ENCODE measurements at places on chromosomes 5 and 9.

DNA sequence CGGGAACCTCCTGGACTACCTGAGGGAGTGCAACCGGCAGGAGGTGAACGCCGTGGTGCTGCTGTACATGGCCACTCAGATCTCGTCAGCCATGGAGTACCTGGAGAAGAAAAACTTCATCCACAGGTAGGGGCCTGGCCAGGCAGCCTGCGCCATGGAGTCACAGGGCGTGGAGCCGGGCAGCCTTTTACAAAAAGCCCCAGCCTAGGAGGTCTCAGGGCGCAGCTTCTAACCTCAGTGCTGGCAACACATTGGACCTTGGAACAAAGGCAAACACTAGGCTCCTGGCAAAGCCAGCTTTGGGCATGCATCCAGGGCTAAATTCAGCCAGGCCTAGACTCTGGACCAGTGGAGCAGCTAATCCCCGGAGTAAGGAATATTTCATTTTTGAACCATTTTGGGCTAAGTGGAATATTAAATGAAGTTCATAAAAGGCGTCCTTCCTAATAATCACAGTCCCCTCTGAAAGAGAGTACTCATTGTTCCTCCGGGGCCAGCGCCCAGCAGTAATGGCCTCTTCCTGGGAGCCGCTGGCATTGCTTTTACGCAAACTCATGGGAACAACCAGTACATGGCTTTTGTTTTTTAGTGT lies 23.6 kb downstream of the QRFP start:
- no peak for DNase-seq

GRCh38 chr5:115557667-115558387 lies 13.3 kb upstream of the FEM1C start:
- no peak for DNase-seq

GRCh38 chr5:55187370-55187769 lies 14.4 kb upstream of the CDC20B start:
- DNase-seq, result no peak

DNA sequence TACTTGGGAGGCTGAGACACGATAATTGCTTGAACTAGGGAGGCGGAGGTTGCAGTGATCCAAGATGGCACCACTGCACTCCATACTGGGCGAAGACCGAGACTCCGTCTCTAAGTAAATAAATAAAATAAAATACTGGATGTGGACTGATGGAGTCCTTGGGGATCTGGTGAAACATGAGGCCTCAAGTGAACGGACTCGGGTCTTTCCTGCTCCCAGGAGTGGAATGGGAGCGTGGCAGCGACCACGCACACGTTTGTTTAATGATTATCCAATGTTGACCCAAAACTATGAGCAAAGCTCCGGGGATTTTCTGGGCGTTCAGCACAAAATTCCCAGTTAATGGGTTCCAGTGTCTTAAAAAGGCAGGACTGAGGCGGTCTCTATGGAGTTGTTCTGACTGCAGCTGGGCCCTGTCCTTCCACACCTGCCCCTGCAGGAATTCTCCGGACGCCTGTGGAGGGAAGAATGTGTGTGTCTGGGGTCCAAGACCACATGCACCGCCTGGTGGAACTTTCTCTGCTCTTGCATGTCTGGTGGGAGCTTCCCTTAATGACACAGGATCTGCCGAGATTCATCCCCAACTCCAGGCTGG lies 26.6 kb downstream of the NEK6 start:
- no peak for DNase-seq

DNA sequence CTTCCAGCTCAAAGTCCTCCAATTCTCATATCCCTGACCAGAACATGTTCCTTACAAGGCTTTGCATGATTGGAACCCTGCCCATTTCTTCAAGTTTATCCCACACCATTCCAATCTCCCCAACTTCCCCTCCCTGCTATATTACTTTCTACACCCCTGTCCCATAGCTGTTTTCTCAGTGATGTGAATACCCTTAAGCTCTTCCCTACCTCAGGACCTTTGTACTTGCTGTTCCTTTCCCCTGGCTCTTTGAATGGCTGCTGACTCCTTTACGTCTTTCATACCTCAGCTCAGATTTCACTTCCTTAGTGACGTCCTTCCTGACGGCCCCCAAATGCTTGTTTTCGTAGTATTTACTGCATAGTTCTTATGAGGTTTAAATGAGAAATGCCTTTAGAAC lies 166.2 kb upstream of the ZNF462 start:
- no peak for DNase-seq

- no peak for DNase-seq
Observed at GRCh38 chr5:7190712-7191250, 205.2 kb upstream of the ADCY2 start.

DNA sequence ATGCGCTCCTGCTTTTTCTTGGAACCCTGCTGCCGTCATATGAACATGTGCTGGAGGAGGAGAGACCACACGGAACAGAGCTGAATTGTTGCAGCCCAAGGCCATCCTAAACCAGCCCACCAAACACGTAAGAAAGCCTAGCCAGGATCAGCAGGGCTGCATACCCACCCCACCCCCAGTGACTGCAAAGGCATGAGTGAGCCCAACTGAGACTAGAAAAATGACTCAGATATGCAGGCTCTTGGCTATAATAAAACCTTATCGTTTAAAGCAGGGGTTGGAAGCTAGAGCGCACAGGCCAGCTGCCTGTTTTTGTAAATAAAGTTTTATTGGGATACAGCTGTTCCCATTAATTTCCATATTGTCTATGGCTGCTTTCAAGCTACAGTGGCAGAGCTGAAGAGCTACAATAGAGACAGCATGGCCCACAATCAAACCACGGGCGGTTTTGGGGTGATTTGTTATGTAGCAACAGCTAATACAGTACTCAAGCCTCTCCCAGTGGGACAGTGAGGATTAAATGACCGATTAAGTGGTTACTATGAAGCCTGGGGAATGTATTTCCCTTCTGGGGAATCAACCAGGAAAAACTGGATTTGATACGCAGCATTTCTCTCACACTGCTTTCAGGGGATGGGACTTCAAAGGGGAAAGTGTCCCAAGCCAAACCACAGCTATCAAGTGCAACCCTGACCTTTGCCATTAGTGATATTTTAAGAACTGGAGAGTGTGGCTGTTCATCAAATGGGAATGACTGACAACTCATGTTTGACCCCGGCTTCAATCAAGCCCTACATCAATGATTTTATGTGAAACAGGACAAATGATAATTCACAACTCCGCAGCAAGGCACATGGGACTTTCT lies 6.3 kb downstream of the SHB start:
- no peak for DNase-seq

DNA sequence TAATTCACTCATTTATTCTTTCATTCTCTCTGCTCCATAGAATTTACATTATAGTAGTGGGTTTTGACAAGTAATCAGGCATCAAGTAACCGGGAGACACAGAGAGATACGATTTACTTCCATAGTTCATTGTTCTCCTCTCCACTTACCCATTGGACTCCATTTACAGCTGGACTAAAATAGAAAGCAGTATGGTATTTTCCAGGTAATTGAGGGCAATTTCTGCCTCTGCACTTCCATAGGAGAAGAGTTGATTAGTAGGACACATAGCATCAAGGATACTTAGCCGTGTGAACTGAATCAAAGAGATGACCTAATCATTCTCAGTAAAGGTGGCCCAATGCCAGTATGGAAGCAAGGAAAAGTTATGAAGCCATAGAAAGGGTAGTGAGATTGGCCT lies 244.4 kb downstream of the COX7C start:
- no peak for DNase-seq

DNA sequence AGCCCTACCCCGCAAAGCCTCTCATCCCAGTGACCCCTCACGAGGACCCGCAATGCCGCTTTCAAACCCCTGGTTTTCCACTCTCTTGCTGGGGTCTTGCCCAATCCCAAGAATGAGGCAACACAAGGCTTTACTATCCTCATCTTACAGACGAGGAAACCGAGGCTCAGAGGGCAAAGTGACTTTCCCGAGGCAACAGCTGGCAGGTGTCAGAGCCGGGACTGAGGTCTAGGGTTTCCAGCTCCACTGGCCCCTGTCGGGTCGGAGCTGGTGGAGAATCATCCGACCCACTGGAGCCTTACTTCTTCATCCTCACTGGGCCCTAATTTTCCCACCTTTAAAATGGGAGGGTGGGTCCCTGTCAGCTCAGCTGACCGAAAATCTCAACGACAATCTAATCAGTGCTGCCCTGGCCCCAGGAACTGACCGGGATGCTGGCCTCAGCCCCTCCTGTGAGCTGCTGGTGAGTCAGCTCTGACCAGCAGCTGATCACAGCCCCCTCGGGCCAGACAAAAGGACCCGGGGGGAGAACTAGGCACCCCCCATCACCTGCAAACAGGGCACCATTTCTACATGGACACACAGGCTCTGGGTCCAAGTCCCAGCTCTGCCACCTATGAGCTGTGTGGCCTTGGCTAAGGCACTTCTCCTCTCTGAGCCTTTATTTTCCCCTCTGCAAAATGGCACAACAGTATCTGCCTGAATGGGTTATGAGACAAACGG lies 72.7 kb upstream of the STXBP1 start:
- no peak for DNase-seq

DNA sequence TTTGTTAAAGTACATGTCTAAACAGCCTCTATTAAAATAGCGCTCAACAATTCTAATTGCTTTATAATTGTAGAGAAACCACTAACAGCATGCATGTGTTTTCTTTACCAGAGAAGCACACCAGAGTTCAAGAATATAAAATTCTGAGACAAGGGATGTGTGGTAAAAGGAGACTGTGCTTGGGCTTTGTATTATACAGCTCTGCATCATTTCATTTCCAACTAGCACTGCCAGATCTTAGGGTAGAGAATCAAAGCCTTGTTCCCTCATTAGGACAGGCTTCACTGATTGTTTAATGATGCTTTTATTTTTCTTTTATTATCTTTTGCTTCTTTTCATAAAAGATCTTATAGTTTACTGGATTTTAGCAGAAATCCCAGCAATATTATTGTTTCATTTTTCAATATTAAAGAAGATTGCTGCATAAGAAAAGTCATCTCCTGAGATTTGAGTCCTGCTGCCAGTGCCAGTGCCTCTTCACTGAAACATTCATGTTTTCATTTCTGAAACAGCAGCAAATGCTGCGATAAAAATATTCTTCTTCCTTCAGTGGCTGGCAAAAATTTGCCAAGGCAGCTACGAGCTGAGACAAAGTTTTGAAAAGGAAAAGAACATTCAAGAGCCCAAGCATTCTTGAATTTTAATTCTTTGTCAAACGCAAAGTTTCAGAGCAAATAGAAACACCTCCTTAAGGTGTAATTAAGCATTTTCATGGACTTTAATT lies 491.0 kb upstream of the PIK3R1 start:
- no peak for DNase-seq

- DNase-seq, result no peak
Observed at GRCh38 chr5:119458911-119459632, 6.8 kb downstream of the HSD17B4 start.

- no peak for DNase-seq
Observed at GRCh38 chr5:54577937-54578653, 60.5 kb downstream of the SNX18 start.

DNA sequence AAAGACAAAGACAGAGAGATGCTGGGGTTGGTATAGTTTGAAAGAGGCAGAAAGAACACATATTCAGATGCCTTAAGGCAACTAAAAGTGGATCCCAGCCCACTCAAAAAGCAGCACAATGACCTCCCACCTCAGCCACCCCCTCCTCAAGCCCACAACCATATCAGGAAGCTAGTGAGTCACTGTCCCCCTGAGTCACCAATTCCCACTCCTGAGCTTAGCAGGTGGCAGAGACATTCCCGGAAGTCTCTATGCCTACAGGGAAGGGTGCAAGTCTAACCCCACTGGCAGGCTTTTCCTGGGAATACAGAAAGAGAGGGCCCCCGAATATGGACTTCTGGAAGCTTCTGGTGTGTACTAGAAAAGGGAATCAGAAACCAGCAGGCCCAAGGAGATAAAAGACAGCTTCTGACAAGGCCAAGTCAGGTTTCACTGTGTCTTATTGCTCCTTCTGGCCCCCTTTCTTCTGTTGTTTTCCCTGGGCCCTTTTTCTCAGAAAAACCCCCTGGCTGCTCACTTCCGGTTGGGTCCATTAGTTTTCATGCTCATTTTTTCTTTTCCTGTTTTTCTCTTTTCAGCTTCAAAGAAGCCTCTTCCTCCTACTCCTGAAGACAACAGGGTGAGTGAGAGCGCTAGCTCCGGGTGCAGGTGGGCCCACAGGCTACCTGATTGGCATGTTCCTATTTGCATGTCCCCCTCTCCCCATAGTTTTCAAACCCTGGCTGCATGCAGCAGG lies 36.8 kb downstream of the ITK start:
- DNase-seq, result no peak

- DNase-seq, result no peak
Observed at GRCh38 chr9:80231318-80232236, 659.8 kb downstream of the TLE4 start.

DNA sequence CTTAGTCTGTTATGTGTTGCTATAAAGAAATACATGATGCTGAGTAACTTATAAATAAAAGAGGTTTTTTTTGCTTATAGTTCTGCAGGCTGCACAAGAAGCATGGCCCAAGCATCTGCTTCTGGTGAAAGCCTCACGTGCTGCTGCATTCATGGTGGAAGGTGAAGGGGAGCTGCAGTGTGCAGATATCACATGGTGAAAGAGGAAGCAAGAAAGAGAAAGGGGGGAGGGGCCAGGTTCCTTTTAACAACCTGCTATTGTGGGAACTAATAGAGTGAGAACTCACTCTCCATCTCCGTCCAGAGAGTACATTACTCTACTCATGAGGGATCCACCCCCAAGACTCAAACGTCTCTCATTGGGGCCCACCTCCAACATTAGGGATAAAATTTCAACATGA lies 12.5 kb upstream of the PARP8 start:
- no peak for DNase-seq

GRCh38 chr9:4842213-4842612 lies 49.5 kb downstream of the RCL1 start:
- no peak for DNase-seq

DNA sequence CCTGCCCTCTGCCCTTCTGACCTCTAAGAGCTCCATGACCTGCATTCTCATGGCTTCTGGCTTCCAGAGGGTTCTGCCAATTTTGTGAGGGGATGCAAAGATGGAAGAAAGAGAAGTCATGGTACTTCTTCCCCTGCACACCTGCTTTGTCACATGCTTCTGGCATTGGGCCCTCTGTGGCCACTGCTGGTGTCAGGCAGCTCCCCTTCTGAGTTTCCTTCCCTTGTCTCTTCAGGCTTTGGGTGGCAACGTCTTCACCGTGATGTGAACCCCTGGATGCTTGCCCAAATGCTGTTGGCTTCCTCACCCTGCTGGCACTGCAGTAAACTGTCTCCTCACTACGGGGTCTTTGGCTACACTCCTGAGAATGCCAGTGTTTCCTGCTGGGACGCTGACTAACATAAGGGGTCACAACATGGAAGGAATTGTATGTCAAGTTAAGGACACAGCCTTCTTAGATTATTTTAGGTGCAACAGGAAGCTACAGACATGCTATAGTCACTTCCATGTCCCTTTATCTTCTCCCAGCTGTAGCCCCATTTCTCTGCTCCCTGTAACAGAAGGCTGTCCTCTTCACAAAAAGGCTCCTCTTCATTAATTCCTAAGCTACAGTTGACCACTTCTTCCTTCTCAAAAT lies 8.9 kb upstream of the CLINT1 start:
- DNase-seq, result no peak

GRCh38 chr5:63240063-63240755 lies 661.6 kb downstream of the LRRC70 start:
- DNase-seq, result no peak

GRCh38 chr5:160207061-160207460 lies 22.2 kb upstream of the FABP6 start:
- DNase-seq, result no peak

All from GM04504 (cell line).